ENCODE measurements at places on chromosomes 2 and 18. TPM values are rescaled to one million over a fixed set of nuclear protein-coding genes. Genes with fewer than 3 reads are reported as not detected.

Gene ANKRD12
- total RNA-seq = 93.9 TPM

Gene OXER1
- 0.42 TPM for total RNA-seq

Gene UBE2E3
- 57.7 TPM for total RNA-seq

Gene SF3B1
- 91.5 TPM for total RNA-seq

DNA sequence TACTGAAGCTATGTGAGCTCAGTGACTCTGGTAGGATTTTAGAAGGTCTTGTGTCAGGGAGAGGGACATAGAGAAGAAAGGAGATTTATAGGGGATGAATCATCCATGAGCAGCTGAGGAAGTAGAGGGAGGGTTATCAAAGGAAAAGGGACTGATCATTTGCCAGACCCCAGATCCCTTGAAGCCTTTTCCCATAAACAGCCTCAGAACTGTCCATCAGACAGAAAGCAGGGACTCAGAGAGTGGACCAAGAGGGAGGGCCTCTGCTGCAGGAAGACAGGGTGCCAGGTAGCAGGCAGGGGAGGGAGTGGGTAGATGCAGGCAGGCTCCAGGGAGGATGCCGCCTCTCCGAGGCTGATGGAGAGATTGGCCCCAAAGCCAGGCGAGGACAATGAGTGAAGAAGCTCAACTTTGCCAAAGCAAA is 133.9 kb downstream of the TNS1 start:
- no peak for DNase-seq

DNA sequence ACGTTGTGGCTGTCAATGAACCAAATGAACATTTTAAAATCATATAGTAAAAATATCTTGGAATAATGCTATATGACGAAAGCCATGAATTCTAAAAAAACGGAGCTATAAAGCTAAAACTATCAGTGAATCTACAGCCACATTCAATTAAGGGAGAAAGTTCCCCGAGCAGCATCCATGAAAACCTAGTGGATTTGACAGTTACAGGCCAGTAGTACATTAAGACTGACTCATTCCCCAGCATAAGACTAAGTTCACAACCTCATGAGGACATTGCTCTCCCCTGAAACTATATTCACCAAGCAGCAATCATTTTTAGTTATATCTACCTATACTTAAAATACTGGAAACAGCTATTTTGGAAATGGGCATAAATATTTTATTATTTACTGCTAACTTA is 36.6 kb downstream of the KIDINS220 start:
- DNase-seq = no peak

DNA sequence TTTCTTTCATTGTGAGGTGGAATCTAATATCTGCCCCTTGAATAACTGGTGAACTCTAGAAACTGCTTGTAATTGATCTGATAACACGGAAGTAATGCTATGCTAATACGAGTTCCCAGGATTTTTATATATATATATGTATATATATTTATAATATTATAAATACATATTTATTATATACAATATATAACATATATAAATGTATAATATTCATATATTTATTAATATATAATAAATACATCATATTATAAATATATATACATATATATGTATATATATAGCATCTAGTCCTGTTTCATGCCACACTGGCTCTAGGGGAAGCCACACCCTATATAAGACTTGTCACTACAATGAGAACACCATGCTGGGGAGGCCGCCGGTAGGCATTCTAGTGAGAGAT is 156.7 kb upstream of the CDH19 start:
- DNase-seq = no peak

- no peak for DNase-seq
These were observed 21.4 kb downstream of the SLC3A1 start for GRCh38 chr2:44296653-44297052.

- DNase-seq = no peak
These were observed 173.6 kb downstream of the BCL2 start for GRCh38 chr18:63145851-63146555.

GRCh38 chr2:197804758-197805714 is 643 bp downstream of the PLCL1 start:
- DNase-seq = no peak

GRCh38 chr2:144357623-144358373 is 162.1 kb downstream of the ZEB2 start:
- no peak for DNase-seq

DNA sequence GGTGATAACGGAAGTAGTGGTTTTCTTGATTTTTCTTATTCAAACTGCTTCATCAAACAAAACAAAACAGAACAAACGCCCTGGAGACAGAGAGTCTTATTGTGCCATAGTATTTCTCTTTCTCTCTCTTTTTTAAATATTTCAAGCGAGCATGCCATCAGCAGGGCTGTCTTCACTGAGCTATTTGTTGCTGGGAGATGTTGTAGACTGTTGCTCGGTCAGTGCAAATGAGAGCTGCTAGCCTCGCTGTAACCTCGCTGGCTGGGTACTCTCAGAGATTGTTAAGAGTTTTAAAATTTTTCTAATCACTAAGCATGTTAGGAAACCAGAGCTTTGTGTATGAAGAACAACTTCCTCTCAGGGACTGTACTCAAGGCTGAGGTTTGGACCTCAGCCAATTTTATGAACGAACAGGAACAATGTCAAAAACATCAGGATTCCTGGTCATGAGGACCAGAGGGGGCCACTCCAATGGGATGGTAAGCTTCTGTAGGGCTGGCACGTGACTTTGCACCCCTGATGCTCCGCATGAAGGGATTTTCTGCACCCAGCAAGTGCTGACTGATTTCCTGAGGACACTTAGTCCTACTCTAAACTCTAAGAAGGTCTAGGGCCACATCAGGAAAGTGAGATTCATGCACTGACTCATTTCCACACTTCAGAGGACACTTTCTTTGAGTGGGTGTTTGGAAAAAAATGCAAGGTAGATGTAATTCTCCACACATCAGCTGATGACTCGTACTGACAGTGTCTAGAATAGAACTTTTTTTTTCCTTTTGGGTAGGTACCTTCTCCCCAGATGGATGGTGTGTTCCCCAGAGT is 59.8 kb upstream of the IL1R1 start:
- DNase-seq = no peak

GRCh38 chr2:70125498-70125898 is 38.2 kb downstream of the PCBP1 start:
- DNase-seq = no peak

- no peak for DNase-seq
These were observed 29.3 kb upstream of the NFATC1 start for GRCh38 chr18:79366177-79367094.

- DNase-seq = no peak
These were observed 19.4 kb upstream of the DUSP2 start for GRCh38 chr2:96164459-96165184.

All from esophagus muscularis mucosa (tissue), 4 donors.